ENCODE measurements at places on chromosomes 6 and 20.
A peak's percentile ranks its signal among the peaks of the same experiment; 100 is the strongest.

DNA sequence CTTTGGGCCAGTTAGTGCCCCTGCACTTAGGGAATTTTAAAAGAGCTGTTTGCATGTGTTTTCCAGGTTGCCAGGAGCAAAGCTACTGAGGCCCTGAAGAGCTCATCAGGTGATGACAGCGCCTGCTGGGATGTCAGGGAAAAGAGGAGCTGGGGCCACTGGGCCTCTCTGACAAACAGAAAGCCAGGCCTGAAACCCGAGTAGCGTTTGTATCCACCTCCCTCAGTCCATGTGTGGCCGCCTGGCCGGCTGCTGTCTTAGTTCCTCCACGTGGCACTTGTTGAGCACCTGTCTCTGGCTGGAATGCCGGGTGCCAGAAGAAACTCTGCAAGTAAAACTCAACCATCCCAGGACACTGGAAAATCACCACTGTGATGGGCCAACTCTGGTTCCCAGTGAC is 601.2 kb downstream of the CDH26 start:
- no peak for DNase-seq

GRCh38 chr6:106702046-106702445 is 72.7 kb downstream of the QRSL1 start:
- no peak for DNase-seq

DNA sequence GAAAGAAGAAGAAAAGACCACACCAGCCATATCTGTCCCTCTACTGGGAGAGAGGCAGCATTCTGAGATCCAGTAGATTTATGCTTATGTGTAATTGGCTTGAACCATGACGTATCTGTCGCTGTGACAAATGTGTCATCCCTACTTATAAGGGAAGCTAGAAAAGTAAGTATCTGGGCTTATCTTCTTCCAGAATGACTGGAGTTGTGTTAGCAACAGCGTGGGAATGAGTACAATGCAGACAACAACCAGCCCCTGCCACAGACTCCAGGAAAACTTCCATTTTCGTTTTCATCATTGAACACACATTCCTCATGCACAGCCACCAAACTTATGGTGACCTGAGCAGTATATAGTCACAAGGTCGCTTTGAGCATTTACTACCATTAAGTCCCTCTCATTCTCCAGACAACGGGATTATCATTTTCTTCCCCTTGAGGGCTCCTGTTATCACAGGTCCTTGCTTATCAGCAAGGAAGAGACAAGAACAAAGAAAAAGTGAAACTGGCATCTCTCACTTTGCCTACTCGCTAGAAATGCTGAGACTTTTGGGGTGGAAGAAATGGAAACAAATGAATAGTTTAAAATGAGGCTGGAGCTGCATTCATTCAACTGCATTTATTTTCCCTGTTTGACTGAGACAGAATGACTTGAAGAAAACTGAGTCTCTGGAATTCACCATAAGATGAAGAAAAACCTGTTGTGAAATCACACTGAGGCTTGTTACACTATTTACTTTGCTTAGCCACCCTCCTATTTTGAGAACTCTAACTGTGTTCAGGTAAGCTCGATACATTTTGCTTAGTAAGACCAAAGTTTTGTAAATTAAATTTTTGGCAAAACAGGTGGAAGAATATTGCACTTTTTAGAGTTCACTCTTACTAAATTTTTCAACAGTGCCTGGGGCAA is 149.3 kb upstream of the FOXQ1 start:
- no peak for DNase-seq

DNA sequence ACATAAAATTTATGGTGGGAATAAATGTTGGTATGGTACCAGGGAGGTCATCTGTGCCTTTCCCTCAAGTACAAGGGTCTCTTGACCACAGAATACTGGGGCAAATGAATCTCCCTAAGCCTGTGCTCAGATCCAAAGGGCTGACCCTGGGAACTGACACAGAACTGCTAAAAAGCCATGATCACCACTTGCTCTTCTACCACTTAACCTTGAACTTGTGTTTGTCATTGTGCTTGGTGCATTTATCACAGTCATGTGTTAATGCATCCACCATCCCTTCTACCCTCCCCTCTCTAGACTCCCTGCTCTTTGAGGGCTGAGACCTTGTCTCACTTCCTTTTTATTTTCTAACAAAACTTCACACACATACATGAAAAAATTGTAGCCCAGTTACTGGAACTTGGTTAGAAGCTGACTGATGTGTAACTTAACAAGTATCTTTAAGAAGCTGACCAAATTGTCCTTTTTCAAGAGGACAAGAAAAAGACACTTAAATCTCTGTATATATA is 46.1 kb upstream of the PBOV1 start:
- DNase-seq: no peak

- DNase-seq: no peak
Measured at GRCh38 chr6:37170273-37171200, 585 bp downstream of the PIM1 start.

DNA sequence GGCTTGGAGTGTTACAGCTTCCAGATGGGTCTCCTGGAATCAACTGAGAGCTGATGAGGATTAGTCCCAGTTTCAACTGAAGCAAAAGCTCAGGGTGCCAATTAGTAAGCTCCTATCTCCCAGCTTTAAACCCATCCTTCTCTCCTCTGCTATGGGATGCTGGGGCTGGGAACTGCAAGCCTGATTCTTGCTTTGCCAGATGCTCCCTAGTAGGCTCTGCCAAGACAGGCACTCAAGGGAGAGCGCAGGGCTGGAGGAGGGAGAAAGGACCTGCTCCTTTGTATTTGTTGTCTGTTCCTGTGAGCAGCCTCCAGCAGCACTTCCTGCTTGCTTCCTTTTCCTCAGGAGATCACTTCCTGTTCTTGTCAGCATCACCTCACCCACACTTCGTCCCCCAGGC is 309.7 kb downstream of the KIF16B start:
- no peak for DNase-seq

DNA sequence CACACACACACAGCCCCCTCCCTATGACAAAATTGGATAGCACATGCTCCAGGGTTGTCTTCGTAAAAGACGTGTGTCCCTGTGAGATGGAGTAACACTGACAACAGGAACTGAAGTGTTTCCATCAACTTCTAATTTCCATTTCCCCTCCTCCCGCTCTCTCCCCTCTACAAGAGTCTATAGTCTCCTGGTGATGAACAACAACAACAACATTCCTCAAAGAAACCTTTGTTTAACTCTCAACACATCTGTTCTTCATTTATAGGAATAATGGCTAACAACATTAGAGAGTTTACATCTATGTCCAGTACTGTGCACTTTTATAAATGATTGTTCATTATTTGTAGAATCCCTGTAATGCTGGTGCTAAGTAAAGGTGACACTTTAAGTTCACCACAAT is 205.8 kb upstream of the SSTR4 start:
- no peak for DNase-seq

- peak; percentile 37 for DNase-seq
Measured at GRCh38 chr6:122610690-122611455, 668 bp downstream of the PKIB start.

GRCh38 chr6:108353853-108354252 is 59.0 kb downstream of the AFG1L start:
- no peak for DNase-seq

DNA sequence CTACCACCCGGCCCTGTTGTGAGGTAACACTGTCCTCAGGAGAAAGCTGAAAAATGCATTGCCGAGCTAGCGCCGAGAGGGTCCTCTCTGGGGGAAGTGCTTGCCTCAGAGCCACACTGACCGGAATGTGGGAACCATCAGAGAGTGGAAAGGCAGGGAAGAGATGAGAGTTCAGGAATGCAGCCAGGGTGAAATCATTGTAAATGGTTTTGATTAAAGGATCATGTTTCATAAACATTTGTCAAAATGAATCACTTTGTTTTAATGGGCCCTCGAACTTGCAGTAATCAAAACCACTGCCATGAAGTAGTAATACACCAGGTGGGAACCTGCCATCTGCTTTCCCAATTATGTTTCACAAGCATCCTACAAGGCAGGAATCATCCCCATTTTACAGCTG is 16.9 kb upstream of the IL17F start:
- DNase-seq: no peak

- DNase-seq: peak; percentile 2
Measured at GRCh38 chr6:30483677-30484279, 5.5 kb upstream of the HLA-E start.

- DNase-seq: peak; percentile 51
Measured at GRCh38 chr20:36435592-36436541, 105.5 kb upstream of the MYL9 start.

DNA sequence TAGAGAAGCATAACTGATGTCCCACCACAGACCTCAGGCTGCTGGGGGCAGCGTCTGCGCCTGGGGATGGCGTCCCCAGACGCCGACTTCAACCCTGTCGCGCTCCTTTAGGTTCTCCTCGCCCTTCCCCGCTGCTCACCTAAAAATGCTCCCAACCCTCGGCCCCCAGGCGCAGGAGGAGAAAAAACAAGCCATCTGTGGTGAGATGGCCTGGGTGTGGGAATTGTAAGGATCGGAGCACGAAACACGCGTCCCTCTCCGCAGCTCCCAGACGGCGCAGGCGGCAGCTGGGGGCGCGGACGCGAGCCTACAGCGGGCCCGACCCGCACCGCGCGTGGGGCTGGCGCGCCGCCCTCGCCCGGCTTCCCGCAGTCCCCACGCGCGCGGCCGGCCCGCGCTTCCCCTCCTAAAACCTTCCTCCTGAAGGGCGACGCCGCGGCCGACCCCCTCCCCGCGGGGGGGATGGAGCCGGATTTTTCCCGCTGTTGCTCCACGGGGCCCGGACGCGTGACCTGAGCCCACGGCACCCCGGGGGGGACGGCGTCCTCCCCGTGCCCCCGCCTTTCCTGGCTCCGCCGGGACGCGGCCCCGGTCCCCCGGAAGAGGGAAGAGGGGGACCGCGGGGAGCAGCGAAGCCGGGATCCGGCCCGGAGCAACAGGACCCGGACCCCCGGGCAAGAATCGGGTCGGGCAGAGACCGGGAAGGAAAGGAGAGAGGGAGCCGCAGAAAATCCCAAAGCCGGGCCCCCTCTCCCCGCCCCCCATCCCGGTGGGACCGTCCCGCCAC is 611 bp downstream of the EPB41L2 start:
- no peak for DNase-seq

- no peak for DNase-seq
Measured at GRCh38 chr20:53608456-53609452, 15.1 kb upstream of the ZNF217 start.

DNA sequence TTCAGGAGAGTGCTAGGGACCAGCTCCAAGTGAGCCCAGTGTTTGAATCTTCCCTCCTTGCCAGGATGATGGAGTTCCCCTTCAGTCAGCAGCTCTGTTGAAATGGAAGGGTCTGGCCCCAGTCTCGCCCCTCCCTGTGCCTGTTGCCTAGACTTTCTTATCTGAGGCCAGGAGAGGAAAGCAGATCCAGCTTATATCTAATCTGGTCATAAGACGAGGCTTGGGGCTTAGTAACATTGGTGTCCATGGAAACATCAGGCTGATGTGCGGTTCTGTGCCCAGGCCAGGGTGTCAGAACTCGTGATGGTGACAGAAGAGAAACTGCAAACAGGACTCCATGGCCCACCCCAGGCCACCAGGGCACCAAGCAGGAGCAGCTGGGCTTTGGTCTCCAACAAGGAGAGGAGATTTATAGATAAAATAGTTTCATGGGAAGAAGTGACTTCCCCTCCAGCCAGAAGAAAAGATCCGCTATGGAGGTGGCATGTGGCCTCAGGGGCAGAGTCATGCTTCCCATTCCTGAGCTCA is 9.8 kb downstream of the MAS1L start:
- no peak for DNase-seq

- DNase-seq: no peak
Measured at GRCh38 chr20:58988565-58988882, 7.5 kb downstream of the NELFCD start.

DNA sequence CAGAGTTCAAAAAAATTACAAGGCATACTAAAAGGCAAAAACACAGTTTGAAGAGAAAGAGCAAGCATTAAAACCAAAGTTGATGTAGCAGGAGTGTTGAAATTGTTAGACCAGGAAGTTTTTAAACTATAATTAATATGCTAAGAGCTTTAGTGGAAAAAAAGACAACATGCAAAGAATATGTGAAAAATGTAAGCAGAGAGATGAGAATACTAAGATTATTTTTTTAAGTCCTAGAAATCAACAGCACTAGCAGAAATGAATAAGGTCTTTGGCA is 192.6 kb downstream of the ERMARD start:
- no peak for DNase-seq

GRCh38 chr6:3549314-3549940 is 92.6 kb upstream of the SLC22A23 start:
- DNase-seq: no peak

GRCh38 chr6:157379656-157380457 is 1.1 kb upstream of the ZDHHC14 start:
- DNase-seq: peak; percentile 64

- no peak for DNase-seq
Measured at GRCh38 chr6:131979515-131980337, 28.6 kb upstream of the CCN2 start.
